Activated naive CD4-positive, alpha-beta T cell treated with anti-CD3 and anti-CD28 coated beads, Interleukin-2, amount 10 ng/mL, durations not matched to agents 7 days and 5 days (primary cell): ENCODE measurements at places on chromosomes 13 and 19.

GRCh38 chr13:103178986-103179943 lies 113.0 kb upstream of the SLC10A2 start:
- DNase-seq, result no peak

DNA sequence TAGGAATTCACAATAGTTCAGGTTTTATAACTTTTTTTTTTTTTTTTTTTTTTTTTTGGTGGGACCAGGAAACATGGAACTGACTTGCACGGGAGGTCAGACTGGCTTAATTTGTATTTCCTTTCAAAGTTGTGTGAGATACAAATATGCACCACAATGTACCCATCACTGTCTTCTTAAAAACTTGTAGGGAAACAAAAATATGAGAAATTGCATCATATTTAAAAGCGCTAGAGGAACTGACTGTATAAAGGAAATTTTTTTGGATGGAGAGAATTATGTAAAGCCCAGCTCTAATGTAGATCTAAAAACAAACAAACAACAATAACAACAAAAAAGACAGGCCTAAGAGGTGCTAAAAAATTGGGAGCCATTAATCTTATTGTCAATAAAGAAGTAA lies 246.5 kb downstream of the DCT start:
- no peak for DNase-seq

DNA sequence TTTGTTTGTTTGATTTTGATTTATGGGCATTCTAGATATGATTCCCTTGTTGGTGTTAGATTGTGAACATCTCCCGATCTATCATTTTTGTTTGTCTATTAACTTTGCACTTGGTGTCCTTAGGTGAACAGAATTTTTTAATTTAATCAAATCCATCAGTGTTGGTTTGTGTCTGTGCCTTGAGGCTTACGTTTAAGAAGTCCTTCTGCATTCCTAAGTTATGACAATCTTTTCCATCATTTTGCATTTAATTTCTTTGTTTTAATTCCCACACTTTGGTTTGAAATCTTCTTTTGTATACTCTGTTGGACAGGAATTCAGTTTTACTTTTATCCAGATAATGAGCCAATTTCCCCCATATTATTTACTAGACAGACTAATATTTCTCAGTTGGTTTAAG lies 421.7 kb downstream of the HS6ST3 start:
- no peak for DNase-seq

DNA sequence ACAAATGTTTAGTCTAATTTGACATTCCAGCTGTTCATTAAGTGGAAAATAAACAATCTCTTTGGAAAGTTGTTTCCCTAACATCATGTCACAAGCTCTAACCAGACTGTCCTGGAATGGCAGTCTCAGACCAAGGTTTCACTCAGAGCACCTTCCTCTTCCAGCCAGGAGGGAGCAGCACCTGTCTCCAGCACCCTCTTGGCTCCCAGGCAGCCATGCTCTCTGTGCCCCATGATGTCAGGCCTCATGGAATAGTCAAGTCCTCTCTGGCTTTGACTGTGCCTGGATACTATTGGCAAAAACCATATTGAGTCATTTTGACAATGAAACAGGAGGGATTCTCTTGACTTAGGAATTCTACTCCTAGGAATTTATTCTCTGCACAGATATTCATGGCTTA lies 171.4 kb downstream of the OXGR1 start:
- DNase-seq, result no peak

DNA sequence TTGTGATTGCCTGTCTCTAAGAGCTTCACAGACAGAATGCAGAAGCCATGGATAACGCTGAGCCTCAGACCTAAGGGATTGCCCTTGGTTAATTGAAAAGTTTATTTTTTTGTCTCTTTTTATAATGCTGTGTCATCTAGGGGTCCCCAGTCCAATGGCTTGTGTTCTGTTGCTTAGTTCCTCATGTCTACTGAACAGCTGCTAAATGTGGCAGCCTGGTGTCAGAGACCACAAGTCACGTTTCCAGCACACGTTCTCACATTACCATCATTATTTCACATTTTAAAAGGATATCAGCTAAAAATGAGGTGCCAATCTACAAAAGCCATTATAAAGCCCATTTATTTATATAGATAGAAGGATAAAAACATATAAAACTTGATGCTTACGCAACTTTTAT lies 1362.0 kb downstream of the PCDH9 start:
- DNase-seq, result no peak
